ENCODE measurements at places on chromosomes 4 and X.
A peak's percentile ranks its signal among the peaks of the same experiment; 100 is the strongest.

GRCh38 chr4:109395694-109396093 is 37.9 kb upstream of the SEC24B start:
- DNase-seq, result no peak

GRCh38 chr4:3280466-3280865 is 12.4 kb upstream of the RGS12 start:
- no peak for DNase-seq

- no peak for DNase-seq
Measured at GRCh38 chr4:83115656-83116285, 1.2 kb upstream of the PLAC8 start.

DNA sequence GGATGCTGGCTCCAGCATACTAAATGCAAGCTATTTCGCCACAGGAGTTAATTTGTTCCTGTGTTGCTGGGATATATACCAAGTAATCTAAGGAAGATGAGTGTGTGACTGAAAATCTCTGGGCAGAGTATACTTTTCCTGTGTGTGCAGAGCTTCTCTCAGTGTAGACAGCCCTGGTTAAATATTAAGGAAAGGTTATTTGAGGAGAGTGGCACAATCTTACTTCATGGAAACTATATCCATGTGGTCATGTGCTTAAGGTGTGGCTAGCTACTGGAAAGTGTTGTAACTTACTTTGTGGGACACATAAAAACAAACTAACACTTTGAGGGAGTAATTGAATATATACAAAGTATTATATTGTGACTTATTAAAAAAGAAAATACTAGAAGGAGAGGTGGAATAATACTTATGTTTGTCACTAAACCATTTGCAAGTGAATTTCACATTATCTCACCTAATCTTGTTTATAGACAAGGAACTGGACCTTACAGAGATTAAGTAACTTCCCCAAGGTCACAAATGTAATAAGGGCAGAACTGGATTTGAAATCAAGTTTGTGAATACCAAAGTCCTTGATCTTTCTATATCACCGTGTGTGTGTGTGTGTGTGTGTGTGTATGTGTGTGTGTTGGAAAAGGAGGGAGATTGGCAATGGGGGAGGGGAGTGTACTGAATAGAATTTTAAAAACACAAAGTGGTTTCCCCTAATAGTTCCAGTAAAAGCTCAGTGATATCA is 408.2 kb upstream of the NR3C2 start:
- DNase-seq, result no peak

GRCh38 chrX:123298026-123298425 is 113.9 kb downstream of the GRIA3 start:
- no peak for DNase-seq

GRCh38 chr4:128880662-128881061 is 71.2 kb downstream of the JADE1 start:
- DNase-seq, result no peak

- DNase-seq, result no peak
Measured at GRCh38 chr4:165458471-165458870, 79.7 kb downstream of the CPE start.

GRCh38 chr4:66906314-66906713 is 639.0 kb downstream of the CENPC start:
- DNase-seq, result no peak

- DNase-seq, result no peak
Measured at GRCh38 chrX:136589966-136590365, 58.0 kb downstream of the VGLL1 start.

- no peak for DNase-seq
Measured at GRCh38 chr4:154781983-154782293, 866 bp downstream of the RBM46 start.

GRCh38 chr4:35500812-35501211 is 743.5 kb downstream of the ARAP2 start:
- no peak for DNase-seq

DNA sequence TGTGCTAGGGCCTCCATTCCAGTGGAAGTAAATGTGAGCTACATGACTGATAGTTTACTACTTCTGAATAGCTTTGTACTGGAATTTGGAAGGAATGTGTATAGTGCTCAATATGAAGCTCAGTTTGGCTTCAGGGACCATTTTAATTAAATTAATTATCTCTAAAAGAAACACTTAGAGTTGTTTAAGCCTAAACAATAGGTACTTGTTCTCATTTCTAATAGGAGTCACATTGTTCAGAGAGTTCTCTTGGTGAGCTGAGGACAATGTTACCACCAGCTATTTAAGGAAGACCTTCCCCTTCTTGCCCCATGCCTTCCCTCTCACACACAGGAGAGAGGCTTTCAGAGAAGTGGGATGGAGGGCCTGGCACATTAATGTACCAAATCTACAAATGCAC is 78.3 kb downstream of the CHIC2 start:
- no peak for DNase-seq

GRCh38 chrX:20382518-20383297 is 116.0 kb upstream of the RPS6KA3 start:
- DNase-seq, result no peak

DNA sequence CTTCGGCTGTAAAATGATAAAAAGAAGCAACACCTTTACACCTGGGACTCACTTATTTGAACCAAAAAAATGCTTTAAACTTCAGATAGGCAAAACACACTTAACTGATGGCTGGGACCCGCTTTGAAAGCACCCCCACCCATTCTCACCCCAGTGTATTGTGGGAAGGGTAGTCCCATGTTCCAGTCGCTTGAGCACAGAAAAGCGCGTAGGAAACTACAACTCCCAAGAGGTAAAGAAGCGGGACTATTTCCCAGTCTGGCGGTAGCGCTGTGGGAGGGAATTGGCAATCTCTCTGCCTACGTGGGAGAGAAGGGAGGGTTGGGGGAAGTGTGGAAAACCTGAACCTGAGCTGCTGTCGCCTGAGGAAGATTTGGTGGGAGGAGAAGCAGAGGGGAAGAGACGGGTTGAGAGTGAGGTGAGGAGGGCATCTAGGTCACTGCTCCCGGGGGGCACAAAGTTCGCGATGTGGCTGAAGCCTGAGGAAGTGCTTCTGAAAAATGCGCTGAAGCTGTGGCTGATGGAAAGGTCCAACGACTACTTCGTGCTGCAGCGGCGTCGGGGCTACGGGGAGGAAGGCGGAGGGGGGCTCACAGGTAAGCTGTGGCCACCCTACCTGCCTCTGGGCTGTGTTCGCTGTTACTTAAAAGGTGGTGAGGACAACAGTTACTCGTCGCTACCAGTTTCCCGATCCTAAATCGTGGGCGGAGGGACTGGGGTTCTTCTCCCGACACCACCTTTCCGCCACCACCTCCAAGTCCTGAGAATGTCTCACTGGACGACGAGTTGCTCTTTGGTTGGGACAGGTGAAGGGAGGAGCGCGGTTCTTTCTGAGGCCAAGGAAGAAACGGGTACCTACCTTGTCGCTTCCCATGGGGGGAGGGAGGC is at the start of gene TBC1D8B:
TSS of gene TBC1D8B (plus strand) at position 286 of the 888 bp plus-strand sequence. CDS start at position 467, 181 bp downstream.
- DNase-seq, result no peak

DNA sequence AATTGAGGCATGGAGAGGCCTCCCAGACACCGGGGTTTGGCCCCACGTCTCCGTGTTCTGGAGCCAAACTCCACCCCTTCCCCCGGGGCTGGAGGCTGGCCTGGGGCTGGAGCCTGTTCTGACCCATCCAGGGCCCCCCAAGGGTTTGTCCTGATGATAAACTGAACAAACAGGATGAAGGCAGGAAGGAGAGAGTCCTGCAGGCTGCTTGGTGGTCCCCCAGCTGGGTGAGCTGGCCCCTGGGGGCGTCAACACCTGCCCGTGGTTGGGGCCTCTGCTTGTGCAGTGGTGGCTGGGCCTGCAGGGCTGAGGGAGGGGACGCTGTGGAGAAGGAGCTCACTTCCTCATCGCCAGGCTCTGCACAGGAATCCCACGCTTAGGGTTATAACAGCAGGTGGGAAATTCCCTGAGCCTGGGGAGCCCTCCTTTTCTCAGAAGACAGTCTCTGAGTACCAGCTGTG is 2.3 kb downstream of the SH3TC1 start:
- peak; percentile 18 for DNase-seq

DNA sequence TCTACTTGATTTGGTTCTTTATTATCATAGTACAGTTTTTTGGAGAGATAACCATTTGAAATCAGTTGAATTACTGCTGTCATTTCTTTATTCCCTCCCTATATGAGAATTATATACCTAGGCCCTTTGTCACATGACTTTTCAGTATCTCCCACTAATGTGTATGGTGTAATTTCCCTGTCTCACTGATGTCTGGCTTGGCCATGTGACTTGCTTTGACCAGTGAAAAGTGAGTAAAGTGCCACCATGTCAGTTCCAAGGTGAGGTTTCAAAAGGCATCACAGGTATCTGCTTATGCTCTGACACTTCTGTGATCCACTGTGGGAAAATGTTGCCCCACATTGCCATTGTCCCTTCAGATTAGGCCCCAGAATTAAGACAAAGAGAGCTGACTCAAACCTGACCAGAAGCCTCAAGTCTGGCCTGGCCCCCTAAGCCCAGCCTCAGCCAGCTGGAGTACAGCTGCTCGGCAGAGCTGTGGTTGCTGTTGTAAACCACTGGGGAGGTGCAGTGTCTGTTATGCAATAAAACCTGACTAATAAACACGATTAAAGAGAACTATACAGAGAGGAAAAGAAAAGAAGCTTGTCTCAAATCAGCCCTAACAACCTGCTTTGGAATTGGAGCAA is 27.5 kb downstream of the SETD7 start:
- DNase-seq, result peak; percentile 23

DNA sequence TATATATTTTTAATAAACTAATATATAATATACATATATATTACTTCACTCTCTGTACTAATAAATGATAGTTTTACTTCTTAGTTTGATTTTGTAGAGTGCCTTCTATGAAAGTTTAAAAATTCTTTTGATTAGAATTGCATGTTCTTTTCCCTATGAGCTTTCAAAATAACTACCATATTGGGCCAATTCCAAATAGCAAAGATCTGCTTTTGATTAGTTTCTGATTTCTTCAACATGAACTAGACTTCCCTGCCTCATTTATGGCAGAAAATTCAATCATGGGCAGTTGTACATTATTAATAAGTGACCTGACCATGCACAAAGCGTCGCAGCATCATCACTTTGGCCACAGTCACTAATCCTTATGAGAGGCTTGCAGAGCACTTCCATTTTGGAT is 48.9 kb upstream of the TEX13A start:
- no peak for DNase-seq

DNA sequence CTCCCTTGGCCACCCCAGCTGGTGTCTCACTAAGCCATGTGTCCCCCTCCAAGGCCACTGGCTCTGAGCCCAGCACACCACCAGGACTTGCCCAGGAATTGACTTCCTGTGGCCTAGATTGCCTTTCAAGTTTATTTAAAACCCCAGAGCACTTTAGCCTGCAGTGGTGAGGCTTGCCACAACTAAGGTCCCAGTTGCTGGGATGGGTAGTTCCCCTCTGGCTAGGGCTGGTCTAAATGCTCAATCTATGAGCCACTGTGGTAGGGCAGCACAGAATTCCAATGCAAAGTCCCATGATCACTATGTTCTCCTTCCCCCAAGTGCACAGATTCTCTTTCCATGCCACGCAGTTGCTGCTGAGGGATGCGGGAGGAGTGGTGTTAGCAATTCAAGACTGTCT is 61.1 kb upstream of the HCCS start:
- no peak for DNase-seq

- DNase-seq, result no peak
Measured at GRCh38 chr4:133775881-133776280, 425.7 kb downstream of the PABPC4L start.

DNA sequence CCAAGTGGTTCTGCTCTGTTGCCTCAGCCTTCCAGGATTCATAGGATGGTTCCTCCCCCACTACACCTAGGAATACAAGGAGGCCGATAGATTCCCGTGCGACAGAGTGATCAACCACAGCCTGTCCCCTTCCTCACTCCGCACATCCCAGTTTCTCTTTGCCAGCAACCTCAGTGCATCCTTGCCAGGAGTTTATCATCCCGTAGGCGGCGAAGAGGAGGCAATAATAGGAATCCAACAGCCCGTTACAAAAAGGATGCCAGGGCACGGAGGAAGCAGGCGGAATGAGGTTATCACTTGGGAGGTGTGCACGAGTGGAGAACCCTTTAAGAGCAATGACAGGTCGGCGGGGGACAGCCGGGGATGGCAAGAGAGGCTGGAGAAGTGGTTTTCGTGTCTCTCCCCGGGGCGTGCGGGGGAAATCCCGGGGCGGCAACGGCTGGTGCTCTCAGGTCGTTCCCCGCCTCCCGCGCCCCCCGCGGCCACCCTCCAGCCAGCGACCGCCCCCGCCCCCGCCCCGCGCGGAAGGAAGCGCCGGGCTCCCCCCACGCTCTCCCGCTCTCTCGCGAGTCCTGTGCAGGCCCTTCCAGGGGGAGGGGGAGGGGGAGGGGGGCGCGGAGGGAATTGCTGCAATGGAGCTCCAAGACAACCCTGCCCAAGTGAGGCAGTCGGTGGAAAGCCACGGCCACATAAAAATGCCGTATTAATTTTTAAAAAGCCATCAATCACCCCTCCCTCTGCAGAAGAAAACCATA is 1.6 kb downstream of the PPP3CA start:
- peak; percentile 55 for DNase-seq

- DNase-seq, result no peak
Measured at GRCh38 chr4:168723569-168723968, 226.7 kb downstream of the PALLD start.

GRCh38 chr4:38204339-38205035 is 244.3 kb downstream of the PTTG2 start:
- DNase-seq, result no peak

- no peak for DNase-seq
Measured at GRCh38 chrX:152936306-152936705, 38.4 kb downstream of the ZNF185 start.

DNA sequence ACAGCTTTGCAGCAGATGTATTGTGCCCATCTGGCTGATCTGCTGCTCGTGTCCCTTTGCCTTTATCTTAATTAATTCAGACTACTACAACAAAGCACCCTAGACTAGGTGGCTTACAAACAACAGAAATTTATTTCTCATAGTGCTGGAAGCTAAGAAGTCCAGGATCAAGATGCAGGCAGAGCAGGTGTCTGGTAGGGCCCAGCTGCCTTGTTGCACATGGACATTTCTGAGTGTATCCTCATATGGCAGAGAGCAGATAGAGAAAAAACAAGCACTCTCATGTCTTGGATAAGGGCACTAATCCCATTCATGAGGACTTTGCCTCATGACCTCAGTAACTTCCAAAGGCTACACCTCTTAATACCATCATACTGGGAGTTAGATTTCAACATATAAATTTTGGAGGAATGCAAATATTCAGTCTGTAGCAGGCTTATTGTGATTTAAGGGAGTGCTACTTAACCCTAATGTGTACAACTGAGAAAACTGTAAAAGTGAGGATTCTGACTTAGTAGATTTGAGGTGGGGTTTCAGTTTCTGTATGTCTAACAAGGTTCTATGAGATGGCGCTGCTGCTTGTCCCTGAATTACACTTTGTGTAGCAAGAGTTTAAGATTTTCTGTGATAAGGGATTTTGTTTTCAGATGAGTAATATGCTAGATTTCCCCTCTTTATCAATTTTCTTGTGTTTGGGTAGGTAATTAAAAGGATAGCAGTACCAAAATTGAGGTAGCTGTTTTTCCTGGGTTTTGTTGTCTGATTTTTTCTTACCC is 473.2 kb upstream of the TECRL start:
- DNase-seq, result no peak

GRCh38 chr4:176217510-176217909 is 22.1 kb upstream of the SPATA4 start:
- no peak for DNase-seq

- DNase-seq, result no peak
Measured at GRCh38 chr4:168674077-168674747, 177.4 kb downstream of the PALLD start.
